ENCODE measurements at places on chromosomes 6 and 20.

DNA sequence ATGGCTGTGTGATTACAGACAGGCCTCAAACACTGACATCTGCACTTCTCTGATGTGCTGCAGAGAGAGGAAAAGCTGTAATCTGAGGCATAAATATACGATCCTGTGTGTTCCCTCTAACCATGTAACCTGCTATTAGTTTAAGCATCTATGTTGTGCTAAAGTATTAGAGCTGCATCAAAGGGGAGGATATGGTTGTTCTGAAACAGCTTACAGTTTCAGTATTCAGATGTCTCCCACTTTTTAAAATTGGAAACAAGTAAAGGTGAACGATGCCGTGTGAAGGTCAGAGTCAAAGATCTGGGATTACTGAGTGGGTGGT lies 7.6 kb downstream of the PLEKHG1 start:
- DNase-seq: no peak

DNA sequence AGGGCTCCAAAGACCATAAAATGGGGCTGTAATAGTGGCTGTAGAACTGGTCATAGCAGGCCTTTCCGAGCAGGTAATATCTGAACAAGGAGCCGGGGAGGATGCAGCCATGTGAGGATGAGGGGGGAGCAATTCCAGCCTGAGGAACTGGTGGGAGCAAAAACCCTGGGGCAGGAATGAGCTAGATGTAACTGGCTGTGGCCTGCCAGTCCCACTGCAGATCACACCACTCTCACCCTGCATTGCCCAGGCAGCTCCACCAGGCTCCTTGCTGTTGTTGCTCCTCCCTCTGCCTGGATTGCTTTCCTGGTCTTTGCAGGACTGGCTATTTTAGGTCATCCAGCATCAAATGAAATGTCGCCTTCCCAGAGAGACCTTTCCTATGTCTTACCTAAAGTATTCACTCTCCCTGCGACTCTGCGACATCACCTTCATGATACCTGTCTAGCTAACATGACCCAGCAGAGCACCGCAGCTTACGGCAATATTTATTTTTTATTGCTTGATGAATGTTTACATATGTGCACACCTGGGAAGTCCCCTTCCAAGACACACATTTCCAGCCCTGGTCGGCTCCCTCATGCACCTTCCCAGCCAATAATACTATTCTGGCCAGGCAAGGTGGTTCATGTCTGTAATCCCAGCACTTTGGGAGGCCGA lies 2.4 kb upstream of the ZFP64 start:
- no peak for DNase-seq

GRCh38 chr6:52550870-52551269 lies 26.0 kb downstream of the TRAM2 start:
- no peak for DNase-seq

DNA sequence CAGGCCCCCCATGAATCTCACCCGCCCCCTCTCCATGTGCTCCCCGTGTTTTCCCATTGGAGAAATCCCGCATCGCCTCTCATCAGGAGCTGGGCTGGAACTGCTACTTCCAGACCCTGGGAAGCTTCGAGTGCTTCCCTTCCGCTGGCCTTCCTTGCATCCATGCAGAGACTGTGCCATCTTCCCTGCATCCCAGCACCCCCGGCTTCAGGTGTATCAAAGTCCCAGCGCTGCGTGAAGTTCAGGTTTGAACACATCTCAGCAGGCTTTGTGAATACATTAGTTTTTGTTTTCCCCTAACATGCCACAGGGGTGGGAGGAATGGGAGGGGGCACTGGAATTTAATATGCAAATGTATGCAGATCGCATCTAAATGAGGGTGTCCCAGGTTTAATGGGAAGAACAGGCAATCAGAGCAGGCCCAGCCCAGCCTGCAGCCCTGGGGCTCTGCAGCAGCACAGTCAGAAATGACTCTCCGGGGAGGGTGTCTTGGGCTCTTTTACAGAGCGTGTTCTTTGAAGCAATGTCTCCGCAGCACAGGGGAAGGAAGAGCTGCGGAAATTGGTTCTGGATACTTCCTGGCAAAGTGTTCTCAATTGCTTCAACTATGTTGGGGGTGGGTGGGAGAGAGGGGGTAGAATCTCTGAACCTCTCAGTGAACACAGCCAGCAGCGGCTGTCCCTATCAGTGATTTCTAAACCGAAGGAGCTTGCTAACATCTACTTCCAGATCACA lies 8.3 kb upstream of the MMP9 start:
- DNase-seq: no peak

DNA sequence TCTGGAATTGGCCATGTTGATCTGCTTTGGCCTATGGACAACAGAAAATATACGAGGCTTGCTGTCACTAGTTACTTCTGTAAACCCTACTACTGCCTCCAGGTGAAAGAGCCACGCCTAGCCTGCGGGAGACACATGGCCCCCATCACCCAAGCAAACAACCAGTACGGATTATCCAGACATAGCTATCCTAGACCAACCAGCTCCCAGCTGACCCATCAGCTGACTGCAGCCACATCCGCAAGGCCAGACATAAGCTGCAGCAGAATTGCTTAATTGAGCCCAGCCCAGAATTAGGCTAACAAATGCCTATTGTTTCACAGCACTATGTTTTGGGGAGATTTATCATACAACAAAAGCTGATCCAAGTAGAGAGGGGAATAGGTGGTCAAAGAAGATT lies 13.5 kb downstream of the REV3L start:
- no peak for DNase-seq

GRCh38 chr6:29598172-29598747 lies 13.3 kb downstream of the OR2H2 start:
- DNase-seq: no peak

DNA sequence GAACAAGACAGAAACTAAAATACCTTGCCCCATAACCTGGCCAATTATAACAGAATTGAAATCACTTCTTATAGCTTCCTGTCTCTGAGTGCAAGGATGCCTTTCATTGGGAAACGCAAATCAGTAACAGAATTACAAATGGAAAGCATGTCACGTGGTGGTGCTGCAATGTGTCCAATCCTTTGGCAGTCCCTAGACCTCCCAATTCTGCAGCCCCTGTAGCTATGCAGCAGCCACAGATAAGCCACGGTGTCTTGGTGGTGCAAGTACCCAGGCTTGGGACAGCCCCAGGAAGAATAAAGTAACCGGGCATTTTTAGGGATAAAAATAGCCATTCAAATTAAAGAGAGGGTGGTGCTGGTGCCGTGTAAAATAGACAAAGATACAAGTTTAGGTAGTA lies 134.6 kb upstream of the CCN2 start:
- no peak for DNase-seq

All from H4 (cell line).